ENCODE measurements at places on chromosomes 13 and 19.

DNA sequence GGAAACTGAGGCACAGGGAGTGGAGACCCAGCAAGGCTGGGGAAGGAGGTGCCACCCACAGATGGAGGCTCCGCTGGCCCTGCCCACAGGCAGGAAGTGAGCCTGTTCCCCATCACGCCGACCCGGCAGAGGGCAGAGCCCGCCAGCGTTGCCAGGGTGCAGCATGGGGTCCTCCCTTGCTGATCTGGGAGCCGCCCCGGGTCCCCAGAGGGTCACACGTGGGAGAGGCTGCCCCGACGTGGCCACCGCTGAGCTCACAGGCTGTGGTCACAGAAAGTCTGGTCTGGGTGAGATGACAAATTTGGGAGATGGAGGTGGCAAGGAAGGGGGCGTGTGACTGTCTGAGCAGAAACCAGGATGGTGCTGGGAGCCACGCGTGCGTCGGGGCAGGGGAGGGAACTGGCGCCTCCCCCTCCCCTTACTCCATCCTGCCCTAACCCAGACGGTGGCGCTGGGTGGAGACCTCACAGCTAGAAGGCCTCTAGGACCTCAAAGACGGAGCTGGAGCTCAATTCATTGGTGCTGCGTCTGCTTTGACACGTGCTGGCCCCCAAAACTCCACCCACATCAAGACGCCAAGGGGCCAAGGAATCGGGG lies 7.7 kb downstream of the MEX3D start:
- DNase-seq = no peak

DNA sequence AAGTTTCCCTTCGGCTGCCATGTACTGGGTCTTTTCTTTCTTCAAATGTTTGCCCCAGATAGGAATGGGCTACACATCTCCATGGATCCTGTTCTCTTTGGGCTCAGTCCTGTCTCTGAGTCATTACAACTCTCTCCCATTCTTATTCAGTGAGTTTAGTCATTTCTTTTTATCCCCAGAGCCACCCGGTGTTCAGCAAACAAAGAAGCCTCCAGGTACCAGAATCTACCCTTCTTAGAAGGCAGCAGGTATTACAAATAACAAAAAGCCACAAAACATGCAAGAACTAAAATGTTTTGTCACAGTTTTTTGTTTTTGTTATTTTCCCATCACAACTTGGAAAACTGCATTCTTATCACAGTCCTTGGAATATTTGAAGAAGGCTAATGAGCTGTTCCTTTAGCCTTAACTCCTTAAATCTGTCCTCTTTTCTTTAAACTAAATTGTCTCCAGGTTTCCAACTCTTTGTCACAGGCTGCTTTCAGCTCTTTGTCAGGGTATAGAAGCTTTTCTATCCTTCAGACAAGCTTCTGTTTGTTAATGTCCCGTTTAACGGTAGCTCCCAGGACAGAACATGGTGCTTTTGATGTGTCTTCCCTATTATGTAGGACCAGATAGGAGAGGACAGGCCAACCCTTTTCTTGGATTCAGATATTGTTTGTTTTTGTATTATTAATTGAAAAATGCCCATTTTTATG lies 215.5 kb upstream of the HTR2A start:
- DNase-seq = no peak

GRCh38 chr13:83499286-83499685 lies 383.0 kb downstream of the SLITRK1 start:
- DNase-seq = no peak

DNA sequence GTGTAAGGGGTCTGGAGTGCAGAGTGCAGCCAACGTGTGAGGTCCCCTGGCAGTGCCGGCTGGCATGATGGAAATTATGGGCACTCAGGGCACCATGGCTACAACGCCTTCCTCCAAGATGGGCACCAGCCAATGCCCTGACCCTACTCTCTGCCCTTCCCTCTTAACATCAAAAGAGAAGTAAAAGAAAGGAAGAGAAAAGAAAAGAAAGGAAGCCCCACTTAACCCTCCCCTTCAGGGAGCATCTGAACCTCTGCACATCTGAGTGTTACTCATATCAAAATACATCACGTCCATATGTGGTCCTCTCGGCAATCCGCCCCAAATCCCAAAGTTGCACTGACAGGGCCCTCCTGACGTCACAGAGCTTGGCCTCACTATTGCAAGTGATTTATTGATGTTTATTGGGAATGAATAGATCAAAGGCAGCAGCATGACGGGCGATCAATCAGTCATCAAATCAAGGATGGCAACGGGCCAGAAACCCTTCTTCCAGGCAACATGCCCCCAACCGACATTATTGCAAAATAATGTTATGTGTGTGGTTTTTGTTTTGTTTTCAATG lies 1.3 kb downstream of the TSHZ3 start:
- DNase-seq = no peak

All from Panc1 (cell line).